Activated CD4-positive, alpha-beta memory T cell treated with anti-CD3 and anti-CD28 coated beads, Interleukin-2, amount 10 ng/mL, durations not matched to agents 7 days and 5 days (primary cell): ENCODE measurements at places on chromosomes 3 and 15.

DNA sequence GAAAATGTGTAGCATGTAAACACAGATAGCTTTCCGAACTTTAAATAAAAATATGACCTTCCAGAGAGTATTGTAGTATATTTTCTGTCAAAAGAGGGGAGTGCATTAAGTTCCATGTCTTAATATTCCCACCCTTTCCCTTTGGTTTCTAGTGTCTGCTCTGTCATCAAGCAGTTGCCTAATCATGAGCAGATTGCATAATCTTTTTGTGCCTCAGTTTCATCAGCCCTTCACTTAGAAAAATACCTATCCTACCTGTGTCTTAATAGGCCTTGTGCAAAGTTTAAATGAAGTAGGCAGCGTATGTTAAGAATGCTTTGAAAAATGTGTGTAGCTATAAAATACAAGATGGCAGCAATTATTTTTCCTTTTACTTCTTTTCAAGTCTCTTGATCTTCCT is 52.8 kb downstream of the CALML4 start:
- DNase-seq: no peak

- peak; percentile 66 for DNase-seq
Observed at GRCh38 chr3:115692887-115693524, 69.7 kb downstream of the GAP43 start.

DNA sequence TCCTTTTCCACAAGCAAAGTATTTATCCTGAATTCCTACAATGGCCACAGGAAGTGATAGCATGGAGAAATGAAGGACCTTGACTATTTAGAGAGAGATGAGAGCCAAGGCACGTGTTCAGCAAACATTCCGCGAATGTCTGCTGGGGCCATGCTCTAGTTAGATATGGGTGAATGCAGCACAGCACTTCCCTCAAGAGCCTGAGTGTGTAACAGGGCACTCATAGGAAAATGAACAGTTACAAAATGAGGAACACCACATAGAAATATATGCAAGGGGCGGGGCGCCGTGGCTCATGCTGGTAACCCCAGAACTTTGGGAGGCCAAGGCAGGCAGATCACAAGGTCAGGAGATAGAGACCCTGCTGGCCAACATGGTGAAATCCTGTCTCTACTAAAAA is 406.9 kb downstream of the NR2F2 start:
- DNase-seq: no peak

GRCh38 chr3:73855813-73856212 is 231.1 kb upstream of the PDZRN3 start:
- no peak for DNase-seq

DNA sequence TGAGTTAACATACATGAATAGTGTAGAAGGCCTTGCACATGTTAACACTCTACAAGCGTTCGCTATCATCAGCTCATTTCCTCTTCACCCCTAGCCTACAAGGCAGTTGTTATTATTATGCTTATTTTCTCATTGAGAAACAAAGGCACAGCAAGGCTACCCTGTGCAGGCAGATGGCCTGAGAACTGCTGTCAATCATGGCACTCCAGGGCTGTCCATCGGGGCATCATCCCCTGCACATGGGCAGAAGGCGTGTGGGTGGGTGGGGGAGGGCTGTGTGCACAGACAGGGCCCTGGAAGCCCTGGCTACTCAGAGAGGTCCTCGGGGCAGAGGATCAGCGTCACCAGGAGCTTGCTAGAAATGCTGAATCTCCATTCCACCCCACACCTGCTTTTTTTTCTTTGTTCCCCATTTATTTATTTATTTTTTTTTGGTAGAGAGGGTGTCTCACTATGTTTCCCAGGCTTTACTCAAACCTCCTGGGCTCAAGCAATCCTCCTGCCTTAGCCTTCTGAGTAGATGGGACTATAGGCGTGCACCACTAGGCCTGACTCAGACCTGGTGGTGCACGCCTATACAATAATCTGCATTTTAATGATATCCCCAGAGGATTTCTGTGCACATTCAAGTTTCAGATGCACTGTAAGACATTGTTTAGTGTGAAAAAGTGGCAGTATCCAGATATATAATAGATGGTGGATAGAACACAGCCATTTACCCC is 9.6 kb upstream of the ZXDC start:
- no peak for DNase-seq

- DNase-seq: no peak
Observed at GRCh38 chr3:69121950-69122349, 445 bp downstream of the LMOD3 start.

DNA sequence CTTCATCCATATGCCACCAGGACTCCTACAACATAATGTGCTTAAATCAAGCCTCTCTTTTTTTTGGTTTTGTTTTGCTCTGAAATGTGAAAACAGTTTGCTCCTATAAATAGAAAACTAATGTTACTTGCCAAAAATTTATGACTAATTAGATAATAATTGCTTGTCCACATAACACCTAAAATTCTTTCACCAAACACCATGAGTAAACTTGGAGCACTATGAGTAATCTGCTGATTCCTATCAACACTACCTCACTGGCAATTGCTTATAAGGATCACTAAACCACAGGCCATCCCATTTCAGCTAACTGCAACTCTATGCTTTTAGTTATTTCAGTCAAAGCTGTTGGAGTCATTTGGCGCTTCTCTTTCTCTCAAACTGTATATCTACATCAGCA is 252.7 kb downstream of the EPHA3 start:
- no peak for DNase-seq

DNA sequence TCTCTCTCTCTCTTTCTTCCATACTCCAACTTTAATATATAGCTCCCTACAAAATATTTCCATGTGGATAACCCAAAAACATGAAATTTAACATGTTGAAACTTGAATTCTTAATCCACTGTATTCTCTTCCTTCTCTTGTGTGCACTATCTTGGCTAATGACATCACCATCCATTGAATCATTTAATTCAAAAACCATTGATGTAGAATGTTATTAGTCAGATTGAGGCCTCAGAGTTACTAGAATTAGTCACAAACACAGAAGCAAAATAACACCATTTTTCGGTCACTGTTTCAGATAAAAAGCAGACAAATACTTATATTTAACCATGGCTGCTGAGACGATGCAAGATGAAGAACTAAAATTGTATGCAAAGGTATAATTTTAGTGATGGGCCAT is 256.9 kb upstream of the LRRC3B start:
- DNase-seq: no peak

- DNase-seq: no peak
Observed at GRCh38 chr15:22831473-22831872, 7.0 kb upstream of the NIPA2 start.

- DNase-seq: peak; percentile 77
Observed at GRCh38 chr3:14261229-14261628, 82.6 kb downstream of the LSM3 start.
